ENCODE measurements at places on chromosomes 11 and 22.

DNA sequence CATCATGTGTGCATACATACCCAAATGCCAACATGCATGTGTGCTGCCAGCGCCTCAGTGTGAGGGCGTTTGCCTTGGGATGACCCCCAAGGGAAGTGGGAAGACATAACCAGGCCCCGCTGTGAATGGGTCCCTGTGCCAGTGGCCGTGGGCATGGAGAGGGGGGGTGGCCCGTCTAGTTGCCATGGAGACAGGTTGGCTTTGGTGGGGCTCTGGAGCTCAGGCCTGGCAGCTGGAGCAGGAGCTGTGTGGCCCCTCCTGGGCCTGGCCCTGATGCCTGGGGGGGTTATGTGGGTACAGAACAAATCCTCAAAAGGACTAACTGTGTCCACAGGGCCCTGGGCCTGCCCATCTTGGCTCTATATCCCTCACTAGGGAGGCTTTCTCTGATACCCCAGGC is 8.0 kb downstream of the SYT7 start:
- no peak for DNase-seq

DNA sequence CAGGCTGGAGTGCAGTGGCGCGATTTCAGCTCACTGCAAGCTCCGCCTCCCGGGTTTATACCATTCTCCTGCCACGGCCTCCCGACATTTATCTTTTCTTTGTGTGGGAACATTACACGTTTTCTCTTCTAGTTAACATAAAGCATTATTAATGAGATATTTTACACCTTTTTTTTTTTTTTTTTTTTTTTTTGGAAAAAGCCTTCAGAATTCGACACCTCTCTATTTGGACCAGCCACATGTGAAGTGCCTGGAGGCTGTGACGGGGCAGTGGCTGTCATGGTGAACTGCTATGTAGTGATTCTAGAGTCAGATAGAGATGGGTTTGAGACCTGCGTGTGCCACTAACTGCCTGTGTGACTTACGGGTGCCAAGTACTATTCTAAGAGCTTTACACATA is 64.3 kb downstream of the SMIM38 start:
- DNase-seq, result no peak

DNA sequence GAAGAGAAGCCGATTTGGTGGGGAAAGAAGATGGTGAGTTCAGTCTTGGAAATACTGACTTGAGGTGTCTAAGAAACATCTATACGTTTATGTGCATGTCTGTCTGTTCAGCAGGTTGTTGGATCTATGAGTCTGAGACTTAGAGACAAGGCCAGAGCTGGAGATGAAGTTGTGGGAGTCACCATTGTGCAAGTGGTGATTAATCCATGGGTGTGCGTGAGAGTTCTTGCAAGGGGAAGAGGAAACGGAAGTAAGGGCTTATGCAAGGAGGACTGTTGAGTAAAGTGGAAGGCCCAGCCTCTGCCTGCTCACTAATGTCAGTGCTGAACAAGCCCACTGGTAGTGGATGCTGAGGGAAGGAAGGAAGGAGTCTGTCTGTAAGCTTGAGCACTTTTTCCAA is 9.7 kb downstream of the TMEM45B start:
- DNase-seq, result no peak

DNA sequence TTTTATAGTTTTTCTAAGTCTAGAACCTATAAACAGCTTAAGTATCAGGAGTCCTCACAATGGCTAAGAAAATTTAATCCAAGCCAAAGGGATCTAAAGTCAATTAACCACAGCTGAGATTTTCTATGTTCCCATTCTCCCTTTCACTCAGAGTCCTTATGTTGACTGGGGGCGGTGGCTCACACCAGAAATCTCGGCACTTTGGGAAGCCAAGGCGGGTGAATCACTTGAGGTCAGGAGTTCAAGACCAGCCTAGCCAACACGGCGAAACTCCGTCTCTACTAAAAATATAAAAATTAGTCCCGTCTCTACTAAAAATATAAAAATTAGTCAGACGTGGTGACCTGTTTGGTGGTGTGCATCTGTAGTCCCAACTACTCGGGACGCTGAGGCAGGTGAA is 6.9 kb downstream of the RDX start:
- DNase-seq, result no peak

DNA sequence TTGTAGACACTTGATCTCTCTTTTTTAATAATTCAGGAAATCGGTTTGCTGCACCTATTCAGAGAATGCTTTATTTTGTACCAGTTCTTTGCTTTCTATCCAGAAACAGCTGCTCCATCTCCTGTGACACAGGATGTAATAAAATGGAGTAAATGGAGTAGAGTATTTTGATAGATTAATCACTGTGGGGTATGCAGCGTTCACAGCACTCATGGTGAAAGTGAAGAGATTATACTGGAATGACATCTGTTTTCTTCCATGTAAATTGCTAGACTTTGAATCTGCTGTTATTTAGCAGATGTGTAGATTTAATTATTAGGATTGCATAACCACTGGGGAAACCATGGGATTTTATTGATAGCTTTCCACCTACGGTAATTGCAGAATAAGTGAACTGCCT is 227.3 kb upstream of the ARHGAP42 start:
- DNase-seq, result no peak

DNA sequence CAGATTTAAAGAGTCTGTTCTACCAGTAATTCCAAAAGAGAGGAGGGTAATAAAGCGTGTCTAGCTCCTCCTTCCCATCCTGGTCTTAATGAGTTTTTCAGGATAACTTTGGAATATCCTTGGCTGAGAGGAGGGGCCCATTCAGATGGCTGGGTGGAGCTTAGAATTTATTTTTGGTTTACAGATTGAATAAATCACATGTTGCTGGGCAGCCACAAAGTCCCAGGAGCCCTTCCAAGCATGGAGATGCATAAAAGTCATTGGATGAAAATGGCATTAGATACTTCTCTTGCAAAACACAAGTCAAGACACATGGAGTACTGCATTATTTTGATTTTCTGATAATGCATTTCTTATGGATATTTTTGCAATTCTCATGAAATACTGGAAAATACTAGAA is 139.0 kb downstream of the TRPC6 start:
- no peak for DNase-seq

- no peak for DNase-seq
Measured at GRCh38 chr11:26065944-26066343, 266.0 kb upstream of the ANO3 start.

GRCh38 chr11:62409831-62410230 is 9.0 kb upstream of the SCGB1A1 start:
- no peak for DNase-seq

DNA sequence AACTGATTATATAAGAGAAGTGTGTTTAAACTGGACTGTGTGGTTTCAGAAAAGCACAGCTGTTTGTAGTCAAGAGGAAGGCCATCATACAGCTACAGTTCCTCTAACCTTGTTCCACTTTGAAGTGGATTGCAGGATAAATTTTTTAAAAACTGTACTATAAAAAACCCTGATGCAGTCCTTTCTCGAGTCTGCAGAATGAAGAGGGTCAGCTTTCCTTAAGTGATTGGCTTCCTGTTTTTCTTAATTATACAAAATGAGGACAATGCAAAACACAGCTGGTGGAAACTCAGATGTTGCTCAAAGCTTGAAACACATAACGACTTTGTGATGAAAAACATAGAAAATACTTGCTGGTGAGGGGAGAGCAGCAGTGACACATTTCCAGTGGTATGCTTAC is 1060.5 kb downstream of the DLG2 start:
- no peak for DNase-seq

- no peak for DNase-seq
Measured at GRCh38 chr11:60985501-60985900, 14.0 kb downstream of the CD6 start.

- no peak for DNase-seq
Measured at GRCh38 chr11:71568704-71569349, 3.5 kb downstream of the KRTAP5-10 start.
